ENCODE measurements at places on chromosomes 6 and 20.
A peak's percentile ranks its signal among the peaks of the same experiment; 100 is the strongest.

DNA sequence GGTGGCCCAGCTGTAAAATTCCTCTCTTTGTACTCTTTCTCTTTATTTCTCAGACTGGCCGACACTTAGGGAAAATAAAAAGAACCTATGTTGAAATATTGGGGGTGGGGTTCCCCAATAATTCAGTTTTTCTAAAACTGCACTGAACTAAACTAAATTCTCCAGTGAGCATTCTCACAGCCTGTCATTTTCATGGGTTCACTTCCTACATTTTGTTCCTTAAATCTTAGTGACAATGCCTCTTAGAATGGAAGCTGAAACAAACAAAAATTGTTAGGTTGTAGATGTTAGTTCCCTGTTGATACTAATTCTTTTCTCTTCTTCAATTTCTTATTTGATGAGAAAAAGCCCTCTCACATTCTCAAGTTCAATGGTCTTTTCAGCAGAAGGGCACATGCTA lies 35.8 kb upstream of the IFNGR1 start:
- no peak for DNase-seq

DNA sequence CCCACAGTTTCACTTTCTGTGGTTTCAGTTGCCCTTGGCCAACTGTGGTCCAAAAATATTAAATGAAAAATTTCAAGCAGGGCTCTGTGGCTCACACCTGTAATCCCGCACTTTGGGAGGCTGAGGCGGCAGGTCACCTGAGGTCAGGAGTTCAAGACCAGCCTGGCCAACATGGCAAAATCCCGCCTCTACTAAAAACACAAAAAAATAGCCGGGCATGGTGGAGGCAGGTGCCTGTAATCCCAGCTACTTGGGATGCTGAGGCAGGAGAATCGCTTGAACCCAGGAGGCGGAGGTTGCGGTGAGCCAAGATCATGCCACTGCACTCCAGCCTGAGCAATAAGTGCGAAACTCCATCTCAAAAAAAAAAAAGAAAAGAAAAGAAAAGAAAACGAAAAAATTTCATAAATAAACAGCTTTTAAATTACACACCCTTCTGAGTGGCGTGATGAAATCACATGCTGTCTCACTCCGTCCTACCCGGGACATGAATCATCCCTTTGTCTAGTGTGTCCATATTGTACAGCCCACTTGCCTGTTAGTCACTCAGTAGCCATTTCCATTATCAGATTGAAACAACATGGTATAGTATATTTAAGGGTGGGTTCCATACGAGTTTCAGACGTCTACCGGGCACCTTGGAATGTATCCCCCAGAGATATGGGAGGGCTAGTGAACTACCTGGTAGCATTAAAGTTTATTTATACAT lies 11.7 kb downstream of the PTPRK start:
- no peak for DNase-seq

GRCh38 chr6:14876778-14877613 lies 368.9 kb upstream of the JARID2 start:
- DNase-seq, result peak; percentile 7

GRCh38 chr6:143432588-143432987 lies 17.9 kb downstream of the ADAT2 start:
- no peak for DNase-seq

DNA sequence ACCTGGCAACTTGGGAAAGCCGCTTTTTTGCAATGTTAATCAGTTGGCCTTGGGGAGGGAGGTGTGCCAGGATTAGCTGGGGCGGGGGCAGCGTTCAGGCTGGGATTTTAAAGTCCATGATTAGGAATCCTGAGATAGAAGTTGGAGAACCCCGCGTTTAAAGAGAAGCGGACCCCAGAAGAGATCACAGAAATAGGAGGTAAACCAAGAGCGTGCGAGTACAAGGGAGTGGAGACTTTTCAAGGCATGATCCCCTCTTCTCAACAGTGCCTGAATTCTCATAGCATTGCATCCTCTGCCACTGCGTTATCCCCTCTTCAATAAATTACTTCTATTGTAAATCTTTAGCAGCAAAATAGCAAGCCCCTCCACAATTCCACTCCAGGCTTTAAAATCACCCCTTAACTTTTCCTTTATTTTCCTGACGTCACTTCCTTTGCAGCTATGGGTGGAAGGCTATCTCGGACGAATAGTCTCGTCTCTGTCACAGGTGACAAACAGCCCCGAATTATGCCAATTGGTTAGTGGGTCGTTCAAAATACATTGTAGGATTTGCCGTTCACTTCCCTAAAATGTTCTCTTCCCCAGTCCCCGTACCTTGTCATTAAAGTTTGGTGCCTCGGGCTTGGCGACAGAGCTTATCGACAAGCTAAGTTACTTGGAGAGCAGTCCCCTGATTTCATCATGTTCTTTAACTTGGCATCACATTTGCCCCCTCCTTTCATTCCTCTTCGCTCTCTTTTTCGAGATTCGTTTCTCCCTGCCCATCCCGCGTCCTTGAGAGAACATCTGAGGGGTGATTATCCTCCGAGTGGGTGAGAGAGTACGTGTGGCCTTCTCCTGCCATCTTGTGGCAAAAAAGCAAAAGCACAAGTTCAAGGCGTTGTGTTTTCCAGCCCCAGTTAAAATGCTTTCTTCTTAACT lies 17.1 kb downstream of the OR2B2 start:
- DNase-seq, result peak; percentile 54

DNA sequence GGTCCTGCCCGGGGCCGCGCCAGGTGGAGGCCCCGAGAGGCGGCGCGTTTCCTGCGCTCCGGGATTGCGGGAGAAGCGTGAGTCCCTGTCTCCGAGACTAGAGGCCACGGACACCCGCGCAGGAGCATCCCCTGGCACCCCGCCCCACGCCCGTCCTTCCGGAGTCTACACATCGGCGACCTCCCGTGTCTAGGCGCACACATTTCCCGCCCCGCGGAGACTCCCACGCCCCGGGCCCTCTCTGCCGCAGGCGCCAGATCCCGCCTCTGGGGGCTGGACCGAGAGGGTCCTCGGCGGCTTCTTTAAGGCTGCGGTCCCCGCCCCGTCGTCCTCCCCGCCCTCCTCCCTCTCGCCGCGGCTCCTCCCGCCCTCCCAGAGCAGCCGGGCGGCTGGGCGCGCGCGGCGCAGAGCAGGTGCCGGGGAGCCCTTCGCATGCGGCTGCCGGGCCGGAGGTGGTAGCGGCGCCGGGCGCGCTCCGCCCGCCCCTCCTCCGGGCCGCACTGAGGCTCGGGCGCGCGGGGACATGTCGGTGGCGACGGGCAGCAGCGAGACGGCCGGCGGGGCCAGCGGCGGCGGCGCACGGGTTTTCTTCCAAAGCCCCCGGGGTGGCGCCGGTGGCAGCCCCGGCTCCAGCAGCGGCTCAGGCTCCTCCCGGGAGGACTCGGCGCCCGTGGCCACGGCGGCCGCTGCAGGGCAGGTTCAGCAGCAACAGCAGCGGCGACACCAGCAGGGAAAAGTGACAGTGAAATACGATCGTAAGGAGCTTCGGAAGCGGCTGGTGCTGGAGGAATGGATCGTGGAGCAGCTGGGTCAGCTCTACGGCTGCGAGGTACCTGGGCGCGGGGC lies at the start of gene PPP1R14C:
Gene PPP1R14C (plus strand): TSS at position 375 of the 846 bp plus-strand sequence. CDS start 149 bp downstream, at position 524.
- no peak for DNase-seq

DNA sequence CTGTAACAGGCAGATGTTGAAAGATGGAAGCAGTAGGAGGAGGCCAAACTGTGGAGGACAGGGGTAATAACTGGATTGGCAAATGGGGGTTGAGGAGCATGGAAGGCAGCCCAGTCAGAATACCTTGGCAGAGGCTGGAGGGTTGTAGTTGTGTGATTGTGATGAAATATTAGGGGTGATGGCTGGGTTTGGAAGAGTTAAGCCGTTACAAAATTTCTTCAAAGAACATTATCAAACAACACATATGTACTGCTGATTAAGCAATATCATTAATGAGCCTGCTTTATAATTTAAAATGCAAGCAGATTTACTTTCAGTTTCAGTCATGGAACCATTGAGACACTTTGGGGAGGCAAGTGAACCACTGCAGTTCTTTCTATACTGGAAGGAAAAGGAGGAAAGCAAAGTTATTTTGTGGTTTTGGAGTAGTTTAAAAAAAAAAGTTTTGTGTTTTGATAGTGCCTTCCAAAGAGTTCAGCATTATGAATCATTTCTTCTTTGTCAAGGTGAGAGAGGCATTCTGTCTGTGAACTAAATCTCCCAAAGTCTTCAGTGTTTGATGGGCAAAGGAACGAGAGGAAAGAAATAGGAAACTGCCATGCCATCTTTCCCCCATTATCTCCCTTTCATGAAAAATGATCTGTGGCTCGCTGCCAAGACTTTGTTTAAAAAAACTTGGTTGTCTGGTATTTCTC lies 20.7 kb downstream of the FOXO3 start:
- DNase-seq, result no peak

GRCh38 chr20:58544891-58545290 lies 29.7 kb upstream of the APCDD1L start:
- DNase-seq, result no peak

- DNase-seq, result no peak
Measured at GRCh38 chr6:47288267-47289090, 21.2 kb downstream of the TNFRSF21 start.

DNA sequence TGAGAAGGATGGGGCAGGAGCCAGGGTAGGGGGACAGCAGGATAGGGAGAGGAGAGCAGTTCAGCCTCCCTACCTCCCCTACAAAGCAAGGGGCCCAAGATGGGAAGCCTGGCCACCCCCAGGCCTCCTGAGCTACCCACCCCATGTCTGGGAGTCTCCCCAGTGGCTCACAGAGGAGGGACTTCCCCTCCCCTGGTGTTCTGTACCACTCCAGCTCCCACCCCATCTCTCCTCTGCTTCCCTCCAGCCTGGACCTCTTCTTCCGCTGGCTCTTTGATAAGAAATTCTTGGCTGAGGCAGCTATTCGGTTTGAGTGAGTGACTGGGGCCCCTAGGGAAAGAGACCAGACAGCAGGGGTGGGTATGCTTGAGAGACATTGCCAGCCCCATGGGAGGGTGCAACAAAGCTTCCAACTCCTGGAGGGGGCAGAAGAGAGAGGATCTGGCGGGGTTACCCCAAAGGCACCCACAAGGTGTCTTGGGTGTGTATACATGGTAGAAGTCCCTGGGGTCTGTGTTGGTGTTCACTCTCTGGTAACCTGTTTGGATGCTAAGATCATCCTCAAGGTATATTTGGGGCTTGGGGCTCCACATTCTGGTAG lies 8.2 kb upstream of the CAPN11 start:
- DNase-seq, result no peak

DNA sequence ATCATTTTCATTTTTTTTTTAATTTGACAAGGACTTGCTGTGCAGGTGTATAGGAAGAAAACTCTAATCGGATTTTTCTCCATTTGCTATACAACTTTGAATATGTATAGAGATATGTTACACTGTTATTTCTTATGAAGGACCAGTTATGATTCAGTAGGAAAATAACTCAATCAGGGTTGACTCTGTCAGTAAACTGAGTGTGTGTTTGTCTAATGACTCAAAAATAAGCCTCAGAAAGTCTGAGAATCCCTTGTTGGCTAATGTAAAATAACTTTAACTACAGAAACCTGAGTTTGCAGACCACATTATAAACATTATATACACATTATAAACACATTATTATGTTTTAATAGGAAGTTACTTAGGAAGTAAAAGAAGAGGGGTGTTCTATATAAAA lies 352.6 kb downstream of the RIMS1 start:
- no peak for DNase-seq

- DNase-seq, result no peak
Measured at GRCh38 chr20:23878787-23879186, 761 bp downstream of the CST5 start.

DNA sequence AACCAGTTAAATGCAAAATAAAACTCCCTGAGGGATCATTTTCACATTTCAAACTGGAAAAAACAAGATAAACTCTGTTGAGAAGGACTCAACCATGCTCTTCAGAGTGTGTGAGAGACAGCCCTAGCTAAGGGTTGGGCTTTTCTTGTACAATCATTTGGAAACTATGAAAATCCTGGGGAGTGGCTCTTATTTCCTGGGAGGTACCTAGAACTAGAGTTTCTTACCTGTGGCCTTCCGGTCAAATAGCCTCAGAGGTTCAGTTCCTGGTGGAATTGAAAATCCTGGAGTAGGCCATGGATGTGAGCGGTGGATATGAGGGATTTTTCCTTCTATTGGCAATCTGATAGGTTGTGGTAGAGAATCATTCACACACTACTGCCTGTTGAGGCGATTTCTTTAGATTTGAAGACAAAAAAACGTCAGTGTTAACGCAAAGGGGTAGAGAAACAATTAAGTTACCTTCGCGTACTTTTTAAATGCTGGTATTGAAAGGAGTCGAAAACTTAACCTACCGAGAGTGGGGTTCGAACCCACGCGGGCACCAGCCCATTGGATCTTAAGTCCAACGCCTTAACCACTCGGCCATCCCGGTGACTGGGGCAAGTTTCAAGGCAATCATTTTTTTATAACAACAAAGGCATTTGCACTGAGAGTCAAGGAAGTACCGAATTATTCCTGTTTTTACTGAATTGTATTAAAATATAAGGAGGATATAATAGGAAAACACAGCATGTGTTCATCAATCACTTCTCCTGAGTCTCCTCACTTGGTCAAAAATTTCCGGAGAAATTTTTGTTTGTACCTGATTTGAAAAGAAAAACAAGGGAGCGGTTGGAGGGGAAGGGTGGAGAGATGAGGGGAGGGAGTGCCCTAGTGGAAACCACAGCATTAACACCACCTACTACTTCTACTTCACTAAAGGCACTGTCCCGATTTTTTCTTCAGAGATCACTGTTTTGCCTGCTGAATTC lies 191.3 kb downstream of the OR2B2 start:
- no peak for DNase-seq

DNA sequence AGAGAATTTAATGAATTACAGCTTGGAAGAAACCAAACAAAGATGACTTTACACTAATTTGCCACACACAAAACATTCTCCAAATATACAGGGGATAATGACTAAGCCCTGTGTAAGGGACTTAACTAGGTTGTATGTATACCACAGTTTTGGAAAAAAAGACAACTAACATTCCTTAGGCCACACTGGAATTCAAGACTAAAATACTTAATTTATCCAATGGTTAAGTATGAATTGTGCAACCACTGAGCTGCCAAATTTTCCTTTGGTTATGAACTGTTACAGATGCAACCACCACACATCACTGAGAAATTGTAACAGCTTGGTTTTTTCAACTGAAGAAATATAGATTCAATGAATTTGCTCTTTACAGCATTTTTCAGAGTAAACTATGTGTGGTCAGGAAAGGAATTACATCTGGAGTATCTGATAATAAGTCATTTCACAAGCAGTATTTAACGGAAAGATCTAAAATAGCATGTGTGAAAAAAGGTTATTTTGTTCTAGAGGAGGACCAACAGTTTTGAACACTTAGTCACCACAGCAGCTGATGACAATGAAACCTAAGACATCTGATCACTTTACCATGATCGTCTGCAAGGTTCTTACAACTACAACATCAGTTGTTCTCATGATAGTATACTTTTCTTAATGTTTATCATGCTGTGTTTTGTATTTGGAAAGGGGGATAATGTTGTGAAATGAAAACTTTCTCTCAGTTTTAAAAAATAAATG lies 318.8 kb downstream of the BCKDHB start:
- DNase-seq, result no peak

GRCh38 chr6:112651239-112651638 lies 304.1 kb downstream of the RFPL4B start:
- DNase-seq, result no peak

- no peak for DNase-seq
Measured at GRCh38 chr6:296151-297122, 4.2 kb downstream of the DUSP22 start.

GRCh38 chr6:130934848-130935585 lies 107.8 kb downstream of the SMLR1 start:
- no peak for DNase-seq
